ENCODE measurements at places on chromosomes 12 and 14.

DNA sequence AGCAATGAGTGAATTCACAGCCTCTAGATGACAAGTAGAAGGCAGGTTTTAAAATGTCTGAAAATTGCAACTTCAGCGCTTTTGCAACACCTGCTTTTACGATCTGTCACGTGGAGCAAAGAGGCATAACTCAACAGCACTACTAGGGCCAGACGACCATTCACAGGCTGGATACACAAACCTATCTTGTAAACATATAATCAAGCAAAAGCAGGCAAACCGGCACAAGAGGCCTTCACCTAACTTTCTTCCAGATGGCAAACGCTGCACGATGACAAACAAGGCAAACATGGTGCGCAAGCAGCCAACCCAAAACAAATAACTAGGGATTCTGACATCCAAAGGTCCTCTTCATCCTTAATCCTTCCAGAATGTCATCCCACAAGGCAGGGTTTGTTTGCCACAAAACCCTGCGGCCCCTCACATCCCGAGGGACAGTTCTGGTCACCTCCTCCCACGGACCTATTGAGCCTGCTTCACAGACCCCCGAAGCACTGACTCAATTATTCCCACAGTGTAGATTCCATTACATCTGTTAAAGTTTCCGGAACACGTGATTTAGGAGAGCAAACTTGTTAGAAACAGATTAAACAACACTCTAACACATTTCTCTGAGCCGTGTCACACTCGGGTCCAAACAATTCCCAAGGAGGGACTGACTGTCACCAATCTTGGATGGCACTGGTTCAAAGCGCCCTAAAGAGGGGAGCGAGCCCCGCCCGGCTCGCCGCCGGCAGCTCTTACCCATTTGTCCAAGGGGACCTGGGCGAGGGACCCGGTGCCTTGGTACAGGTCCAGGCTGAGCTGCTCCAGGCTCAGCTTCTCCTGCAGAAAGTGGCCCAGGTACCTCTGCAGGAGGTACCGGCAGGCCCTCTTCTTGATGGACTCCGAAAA, 823 bp downstream of the ATG2B start:
- peak; percentile 41 for DNase-seq

GRCh38 chr12:108826101-108826806, 31.1 kb downstream of the SSH1 start:
- DNase-seq, result no peak

GRCh38 chr14:31657917-31658316, 96.7 kb downstream of the NUBPL start:
- no peak for DNase-seq

- no peak for DNase-seq
These were observed 2.9 kb upstream of the DHRS2 start for GRCh38 chr14:23633160-23633701.

DNA sequence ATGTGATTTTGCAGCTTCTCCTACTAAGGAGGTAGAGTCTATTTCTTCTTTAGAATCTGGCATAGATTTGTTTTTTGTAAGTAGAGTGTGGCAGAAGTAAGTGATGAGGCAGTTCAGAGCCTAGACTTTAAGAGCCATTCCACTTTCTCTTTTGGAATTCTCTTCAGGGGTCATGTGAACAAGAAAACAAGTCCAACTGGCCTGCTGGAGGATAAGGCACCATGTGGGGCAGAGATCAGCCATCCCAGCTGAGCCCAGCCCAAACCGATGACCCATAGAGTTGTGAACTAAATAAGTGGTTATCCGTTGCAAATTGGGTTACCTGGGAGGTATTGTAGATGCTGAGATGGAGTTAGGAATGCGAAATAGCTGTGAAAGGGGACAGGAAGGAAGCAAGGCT, 60.3 kb upstream of the TBPL2 start:
- DNase-seq, result no peak

DNA sequence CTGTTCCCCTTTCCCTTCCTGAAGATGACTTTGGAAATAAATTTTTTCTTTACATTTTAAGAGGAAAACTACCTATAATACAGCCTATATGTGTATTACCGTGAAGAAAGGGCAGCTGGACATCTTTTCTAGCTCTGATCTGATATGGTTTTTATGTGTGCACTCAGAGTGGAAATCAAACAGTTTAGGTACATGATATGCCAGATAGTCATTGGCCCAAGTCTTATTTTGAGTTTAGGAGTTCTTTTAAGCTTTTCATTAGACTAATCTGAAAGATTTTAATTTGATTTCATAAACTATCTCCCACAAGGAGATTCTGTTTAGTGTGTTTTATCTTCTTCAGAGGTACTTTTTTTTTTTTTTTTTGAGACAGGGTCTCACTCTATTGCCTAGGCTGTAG, 48.8 kb downstream of the KIAA0586 start:
- DNase-seq, result no peak

GRCh38 chr12:12229556-12230092, 37.2 kb downstream of the LRP6 start:
- DNase-seq, result no peak

DNA sequence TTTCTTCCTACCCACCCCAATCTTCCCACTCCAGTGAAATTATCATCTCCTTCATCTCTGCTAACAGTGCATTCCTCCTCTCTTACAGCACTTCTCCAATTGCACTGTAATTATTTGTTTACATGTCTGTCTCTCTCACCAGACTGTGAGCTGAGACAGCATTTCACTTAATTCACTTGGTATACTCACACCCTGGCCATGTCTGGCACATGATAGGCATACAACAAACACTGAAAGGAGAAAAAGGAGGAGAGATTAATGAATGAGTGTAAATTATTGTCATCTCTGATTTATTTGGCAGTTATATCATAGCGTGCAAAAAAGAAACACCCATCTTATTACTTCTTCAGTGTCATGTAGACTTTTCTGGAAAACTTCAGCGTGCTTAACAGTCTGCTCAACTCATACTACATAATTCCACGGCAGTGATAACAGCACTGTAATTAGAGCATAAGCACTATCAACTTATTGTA, 452.3 kb downstream of the ADAMTS20 start:
- no peak for DNase-seq

- DNase-seq, result no peak
These were observed 8.6 kb upstream of the CCDC196 start for GRCh38 chr14:66477567-66477966.

- no peak for DNase-seq
These were observed 100.4 kb downstream of the RFLNA start for GRCh38 chr12:124395284-124395752.

- peak; percentile 13 for DNase-seq
These were observed at the start of gene PGF for GRCh38 chr14:74955229-74956026. TSS of gene PGF (minus strand) at chr14:74955597. CDS start at chr14:74955242, 355 bp downstream.

Measured in activated CD4-positive, alpha-beta T cell treated with anti-CD3 and anti-CD28 coated beads, Interleukin-2, amount 50 U/mL, for 1 hour (primary cell).